Brain microvascular endothelial cell (primary cell): ENCODE measurements at places on chromosomes 6 and 20.
A peak's percentile ranks its signal among the peaks of the same experiment; 100 is the strongest.

GRCh38 chr20:49597825-49598395 is 30.0 kb upstream of the PTGIS start:
- no peak for DNase-seq

DNA sequence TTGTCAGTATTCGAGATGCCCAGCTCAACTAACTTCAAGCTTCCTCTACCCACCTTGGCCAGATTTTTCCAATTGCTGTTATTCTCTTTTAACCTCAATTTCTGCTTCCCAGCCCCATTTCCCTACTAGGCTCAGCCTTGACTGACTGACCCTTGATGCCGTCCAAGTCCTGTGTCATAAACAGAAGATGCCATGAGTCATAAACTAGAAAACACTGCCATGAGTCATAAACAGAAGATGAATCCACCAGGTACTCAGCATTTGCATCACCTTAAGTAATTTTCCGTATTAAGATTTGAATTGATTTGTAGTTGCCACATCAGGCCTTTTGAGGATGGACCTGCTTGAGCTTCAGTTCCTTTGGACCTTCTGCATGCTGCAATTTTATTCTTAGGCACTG is 123.8 kb downstream of the FAM83B start:
- DNase-seq: no peak

GRCh38 chr6:137799950-137800568 is 67.0 kb upstream of the TNFAIP3 start:
- peak; percentile 60 for DNase-seq

- DNase-seq: no peak
Observed at GRCh38 chr6:74166849-74167248, 470.8 kb downstream of the CD109 start.

DNA sequence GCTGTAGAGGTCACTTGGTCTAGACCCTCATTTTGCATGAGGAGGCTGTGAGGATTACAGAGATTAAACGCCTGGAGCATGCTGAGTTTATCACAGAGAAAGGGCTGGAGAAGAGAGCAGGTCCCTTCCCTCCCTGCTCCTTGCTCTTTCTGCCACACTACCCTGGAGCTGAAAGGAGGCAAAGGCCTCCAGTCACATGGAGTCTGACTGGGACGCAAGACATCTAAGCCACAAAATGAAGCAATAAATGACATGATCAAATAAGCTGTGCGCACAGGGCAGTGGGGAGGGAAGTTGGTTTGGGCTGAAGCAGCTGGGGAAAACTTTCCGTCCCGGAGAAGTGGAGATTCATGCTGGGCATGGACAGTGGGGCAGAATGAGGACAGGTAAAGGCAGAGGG is 33.3 kb downstream of the ATXN1 start:
- no peak for DNase-seq

GRCh38 chr20:38073307-38074071 is 39.9 kb downstream of the RPRD1B start:
- peak; percentile 95 for DNase-seq

DNA sequence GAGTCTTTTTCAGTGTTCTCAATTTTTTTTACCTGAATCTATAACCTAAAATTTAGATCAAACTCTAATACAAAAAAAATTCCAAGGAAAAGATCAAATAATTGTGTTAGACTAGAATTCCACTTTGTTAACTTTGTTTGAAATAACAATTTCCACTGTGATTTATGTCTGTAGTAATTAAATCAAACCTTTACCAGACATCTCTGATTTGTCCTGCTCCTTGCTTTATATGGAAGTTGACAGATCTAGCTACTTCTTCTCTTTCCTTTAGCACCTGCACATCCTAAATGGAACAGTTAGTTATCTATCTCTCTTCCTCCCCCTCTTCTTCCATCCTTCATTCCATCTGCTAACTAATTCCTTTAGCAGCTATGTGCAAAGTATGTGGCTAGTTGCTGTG is 99.5 kb upstream of the TMEM30A start:
- no peak for DNase-seq

DNA sequence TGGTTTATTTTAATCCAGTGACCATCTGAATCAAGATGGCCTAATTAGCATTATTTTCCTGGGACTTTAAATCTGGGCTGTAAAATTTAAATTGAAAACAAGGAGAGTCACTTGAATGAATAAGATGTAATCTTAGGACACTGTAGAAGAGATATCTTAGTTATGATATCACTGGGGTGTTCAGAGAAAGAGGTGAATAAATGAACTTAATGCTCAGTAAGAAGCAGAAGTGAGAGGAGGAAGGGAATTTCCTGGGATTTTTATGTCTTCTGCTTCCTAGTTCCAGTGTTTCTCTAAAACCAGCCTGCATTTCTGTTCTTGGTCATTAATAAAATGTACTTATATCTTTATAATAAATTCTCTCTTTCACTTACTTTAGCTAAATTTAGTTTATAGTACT is 136.8 kb upstream of the PTPRK start:
- no peak for DNase-seq

DNA sequence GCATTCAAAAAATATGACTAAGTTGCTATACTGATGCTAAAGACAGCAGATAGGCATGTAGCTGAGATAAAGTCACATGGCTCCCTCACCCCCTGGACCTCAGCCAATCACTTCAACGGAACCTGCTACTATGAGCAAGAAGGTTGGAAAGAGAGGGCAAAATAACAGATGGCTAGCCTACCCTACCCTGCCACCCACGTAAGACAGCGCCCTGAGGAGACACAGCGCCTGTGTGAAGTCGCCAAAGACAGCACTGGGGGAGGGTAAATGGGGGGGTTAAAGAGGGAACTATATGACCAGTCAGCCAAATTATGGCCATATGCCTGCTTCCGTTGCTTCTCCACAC is 163.2 kb downstream of the RALGAPA2 start:
- DNase-seq: no peak

- DNase-seq: no peak
Observed at GRCh38 chr20:49674383-49675352, 39.0 kb downstream of the B4GALT5 start.

- DNase-seq: peak; percentile 8
Observed at GRCh38 chr6:13953061-13953705, 28.4 kb downstream of the RNF182 start.

DNA sequence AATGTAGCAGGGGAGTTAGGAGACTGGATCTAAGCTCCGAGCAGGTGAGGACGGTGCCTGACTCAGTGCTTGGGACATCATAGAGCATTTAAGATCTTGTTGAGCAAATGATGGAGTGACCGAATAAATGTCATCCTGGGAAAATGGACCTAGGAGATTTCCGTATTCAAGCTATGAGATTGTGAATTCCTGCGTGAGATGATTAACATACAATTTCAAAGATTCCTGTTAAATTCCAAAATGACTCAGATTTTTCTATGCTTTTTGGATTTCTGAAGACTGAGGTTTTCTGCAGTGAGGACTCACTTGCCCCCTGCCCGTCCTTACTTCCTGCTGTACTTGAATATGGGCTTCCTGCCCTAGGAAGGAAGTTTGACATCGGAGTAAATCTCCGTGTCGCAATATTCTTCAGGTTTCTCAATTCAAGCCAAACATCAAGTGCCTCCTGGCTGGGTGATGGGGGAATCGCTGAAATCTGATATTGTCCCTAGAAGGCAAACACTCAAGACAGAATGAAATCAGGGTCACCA is 5.2 kb downstream of the SYTL3 start:
- no peak for DNase-seq

DNA sequence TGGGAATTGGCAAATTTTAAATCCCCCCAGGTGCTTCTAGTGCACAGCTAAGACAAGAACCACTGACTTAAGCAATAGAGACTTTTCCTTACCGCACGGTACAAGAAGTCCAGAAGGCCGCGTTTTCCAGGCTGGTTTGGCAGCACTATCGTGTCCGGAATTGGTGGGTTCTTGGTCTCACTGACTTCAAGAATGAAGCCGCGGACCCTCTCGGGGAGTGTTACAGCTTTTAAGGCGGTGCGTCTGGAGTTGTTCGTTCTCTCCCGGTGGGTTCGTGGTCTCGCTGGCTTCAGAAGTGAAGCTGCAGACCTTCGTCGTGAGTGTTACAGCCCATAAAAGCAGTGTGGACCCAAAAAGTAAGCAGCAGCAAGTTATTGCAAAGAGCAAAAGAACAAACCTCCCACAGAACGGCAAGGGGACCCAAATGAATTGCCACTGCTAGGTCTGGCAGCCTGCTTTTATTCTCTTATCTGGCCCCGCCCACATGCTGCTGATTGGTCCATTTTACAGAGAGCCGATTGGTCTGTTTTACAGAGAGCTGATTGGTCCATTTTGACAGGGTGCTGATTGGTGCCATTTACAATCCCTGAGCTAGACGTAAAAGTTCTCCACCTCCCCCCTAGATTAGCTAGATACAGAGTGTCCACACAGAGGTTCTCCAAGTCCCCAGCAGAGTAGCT is 264.5 kb downstream of the PREX1 start:
- DNase-seq: no peak

GRCh38 chr6:140908505-140908904 is 1224.2 kb upstream of the GJE1 start:
- DNase-seq: no peak
